Activated CD4-positive, alpha-beta T cell treated with anti-CD3 and anti-CD28 coated beads, Interleukin-10, Interleukin-2, amounts not matched to agents 100 ng/mL and 50 ng/mL, durations not matched to agents 16 hours and 8 hours (primary cell): ENCODE measurements at places on chromosomes 16 and 17.

DNA sequence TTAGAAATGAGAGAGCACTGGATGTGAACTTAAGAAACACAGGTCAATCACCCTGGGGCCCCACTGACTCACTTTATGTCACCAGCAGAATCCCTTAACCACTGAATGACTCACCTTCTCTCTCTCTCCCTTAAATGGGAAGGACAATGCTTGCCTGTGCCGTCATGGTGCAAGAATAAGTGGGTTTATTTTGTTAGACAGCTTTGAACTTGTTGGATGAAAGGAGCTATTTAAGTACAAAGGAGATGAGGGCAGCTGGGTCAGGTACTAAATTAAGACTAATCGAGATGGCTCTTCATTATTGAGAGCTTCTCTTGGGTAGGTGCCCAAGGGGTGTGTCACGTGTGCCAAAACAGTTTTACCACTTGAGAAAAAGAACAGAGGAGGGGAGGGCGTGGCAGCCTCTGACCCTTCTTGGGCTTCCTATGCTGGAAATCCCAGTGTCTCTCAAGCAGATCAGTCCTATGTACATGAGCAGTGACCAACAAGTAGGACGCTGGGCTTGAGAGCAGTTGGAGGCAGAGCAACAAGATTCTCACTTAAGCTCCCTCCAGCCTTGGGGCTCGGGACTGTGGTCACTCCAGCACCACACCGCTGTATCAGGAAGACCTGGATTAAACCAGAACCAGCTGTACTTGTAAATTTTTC lies 6.7 kb upstream of the KRT31 start:
- DNase-seq, result peak; percentile 76

DNA sequence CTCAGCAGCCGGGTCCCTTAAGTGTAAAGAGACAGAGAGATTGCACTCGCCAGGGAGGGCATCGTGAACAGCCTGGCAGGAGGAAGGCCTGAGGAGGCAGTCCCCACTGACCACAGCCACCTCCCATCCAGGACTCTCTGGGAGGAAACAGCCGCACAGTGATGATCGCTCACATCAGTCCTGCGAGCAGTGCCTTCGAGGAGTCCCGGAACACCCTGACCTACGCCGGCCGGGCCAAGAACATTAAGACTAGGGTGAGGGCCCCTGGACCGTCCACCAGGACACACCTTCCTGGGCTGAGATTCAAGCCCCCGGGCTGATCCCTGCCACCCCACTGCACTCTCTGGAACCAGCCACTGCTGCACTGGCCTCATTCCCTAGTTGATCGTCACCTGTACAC lies 14.0 kb downstream of the BTBD17 start:
- no peak for DNase-seq

- DNase-seq, result peak; percentile 57
Measured at GRCh38 chr16:1057252-1057932, 15.2 kb upstream of the SSTR5 start.

DNA sequence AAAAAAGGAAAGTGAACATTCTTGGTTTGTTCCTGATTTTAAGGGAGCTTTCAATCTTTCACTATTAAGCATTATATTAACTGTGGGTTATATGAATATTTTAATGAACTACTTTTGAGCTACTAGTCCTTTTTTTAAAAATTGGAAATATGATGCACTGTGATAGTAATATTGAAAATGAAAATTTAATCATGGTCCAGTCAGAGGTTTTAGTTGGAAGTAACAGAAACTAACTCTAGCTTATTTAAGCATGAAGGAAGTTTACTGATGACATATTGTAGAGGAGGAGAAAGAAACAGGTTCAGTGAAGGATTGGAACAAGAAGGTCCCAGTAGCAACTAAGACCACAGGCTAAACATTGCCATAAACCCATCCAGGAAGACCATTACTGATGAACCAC lies 20.8 kb upstream of the TMIGD1 start:
- DNase-seq, result no peak

DNA sequence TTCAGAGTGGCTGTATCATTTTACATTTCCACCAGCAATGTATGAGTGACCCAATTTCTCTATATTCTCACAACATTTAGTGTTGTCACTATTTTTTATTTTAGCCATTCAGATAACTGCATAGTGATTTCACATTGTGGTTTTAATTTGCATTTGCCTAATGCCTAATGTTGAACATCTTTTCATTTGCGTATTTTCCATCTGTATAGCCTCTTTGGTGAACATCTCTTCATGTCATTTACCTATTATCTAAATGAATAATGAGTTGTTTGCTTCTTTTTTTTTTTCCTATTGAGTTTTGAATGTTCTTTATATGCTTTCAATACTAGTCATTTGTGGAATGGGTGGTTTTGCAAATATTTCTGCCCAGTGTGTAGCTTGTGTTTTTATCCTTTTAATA lies 120.9 kb upstream of the CPHXL start:
- no peak for DNase-seq
